ENCODE measurements at places on chromosomes 2 and 18.

DNA sequence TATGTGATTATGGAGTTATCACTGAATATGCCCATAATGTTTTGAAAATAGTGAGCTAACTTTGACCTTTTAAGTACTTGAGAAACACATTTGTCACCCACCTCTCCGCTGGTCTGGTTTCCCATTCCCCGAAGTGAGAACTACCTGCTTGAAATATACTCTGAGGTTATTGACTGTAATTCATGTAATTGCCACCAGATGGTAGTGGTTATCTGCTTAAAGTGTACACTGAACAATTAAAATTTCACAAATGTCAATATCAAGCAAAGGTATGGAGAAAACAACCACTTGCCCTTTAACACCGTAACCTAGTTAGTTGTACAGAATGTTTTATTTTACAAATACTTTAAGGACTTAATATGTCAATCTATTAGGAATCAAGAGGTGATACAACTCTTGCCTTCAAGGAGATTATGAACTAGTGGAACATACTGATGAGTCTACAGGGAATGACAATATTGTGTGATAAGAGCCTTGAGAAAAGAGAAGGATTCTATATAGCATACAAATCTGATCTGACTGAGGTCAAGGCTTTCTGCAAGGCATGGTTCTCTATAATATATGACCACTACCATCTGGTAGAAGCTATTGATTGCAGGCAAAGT is 316.8 kb upstream of the KCNH7 start:
- DNase-seq, result peak; percentile 63

DNA sequence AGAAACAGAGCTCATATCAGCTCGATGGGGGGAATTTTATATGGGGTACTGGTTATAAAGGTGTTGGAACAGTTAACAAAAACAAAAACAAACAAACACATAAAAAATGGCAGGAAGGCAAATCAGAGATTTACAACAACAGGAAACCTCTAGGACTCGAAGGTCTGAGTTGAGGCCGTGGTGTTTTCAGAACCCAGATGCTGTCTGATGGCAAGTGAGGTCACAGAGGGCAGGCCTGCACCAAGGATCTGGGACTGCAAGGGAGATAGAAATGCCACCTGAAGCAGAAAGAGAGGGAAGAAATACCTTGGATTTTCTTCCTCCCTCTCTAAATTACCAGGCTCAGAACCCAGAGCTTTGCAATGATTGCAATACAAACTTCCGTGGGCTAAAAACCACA is 429.5 kb downstream of the ZNF521 start:
- DNase-seq, result no peak

DNA sequence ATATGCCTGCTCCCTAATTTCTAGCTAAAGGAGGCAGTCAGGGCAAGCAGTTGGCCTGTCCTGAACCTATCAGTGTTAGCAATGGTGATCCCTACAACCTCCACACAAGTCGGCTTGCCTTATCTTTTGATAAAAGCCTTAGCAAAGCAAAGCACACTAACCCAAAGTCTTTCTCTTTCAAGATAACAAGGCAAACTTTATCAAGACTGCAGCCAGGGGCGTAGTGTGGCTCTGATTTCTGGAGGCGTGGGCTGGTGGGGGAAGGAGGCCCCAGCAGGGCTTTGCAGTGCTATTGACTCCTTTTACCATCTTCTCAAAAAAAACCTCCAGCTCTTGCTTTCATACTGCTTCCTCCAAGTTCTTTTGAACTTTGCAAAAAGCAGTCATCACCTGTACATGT is 40.2 kb upstream of the LAMA1 start:
- DNase-seq, result no peak

DNA sequence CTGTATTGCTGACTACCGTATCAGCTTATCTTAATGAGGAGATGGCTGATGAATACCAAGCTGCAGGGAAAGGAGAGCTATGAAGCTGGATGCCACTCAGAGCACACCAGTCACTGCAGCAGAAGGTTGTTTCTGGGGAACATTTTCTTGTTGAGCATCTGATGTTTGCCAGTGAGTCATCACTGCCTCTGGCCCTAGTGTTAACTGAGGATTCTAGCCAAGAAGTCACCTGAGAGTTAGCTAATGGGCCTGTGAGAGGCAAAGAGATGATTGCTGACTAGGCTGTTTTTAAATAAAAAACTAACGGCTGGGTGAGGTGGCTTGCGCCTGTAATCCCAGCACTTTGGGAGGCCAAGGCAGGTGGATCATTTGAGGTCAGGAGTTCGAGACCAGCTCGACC is 37.9 kb downstream of the CCDC150 start:
- DNase-seq, result peak; percentile 90

- no peak for DNase-seq
These were observed 105.8 kb upstream of the CAVIN2 start for GRCh38 chr2:191952515-191953270.

- DNase-seq, result no peak
These were observed 115.7 kb downstream of the ZNF385B start for GRCh38 chr2:179745635-179746256.

GRCh38 chr18:49924293-49924983 is 111.1 kb upstream of the ACAA2 start:
- no peak for DNase-seq

DNA sequence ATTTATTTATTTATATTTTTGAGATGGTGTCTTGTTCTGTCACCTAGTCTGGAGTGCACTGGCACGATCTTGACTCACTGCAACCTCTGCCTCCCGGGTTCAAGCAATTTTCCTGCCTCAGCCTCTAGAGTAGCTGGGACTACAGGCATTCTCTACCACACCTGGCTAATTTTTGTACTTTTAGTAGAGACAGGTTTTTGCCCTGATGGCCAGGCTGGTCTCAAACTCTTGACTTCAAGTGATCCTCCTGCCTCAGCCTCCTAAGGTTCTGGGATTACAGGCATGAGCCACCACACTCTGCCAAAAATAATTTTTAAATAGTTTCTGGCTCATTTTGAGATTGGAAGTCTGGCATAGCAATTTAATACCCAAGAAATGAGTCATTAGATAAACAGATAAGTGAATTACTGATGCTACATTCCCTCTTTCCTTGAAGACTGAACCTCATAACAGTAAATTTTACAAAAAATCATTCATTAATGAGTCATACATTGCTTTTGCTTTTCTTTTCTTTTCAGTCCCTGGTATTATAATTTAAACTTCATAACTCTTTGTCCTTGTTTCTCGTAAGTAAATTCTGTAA is 881.6 kb upstream of the PIK3C3 start:
- peak; percentile 83 for DNase-seq

- DNase-seq, result no peak
These were observed 786 bp downstream of the TET3 start for GRCh38 chr2:73985308-73986084.

- peak; percentile 30 for DNase-seq
These were observed 445 bp downstream of the PRPF40A start for GRCh38 chr2:152716805-152717227.

DNA sequence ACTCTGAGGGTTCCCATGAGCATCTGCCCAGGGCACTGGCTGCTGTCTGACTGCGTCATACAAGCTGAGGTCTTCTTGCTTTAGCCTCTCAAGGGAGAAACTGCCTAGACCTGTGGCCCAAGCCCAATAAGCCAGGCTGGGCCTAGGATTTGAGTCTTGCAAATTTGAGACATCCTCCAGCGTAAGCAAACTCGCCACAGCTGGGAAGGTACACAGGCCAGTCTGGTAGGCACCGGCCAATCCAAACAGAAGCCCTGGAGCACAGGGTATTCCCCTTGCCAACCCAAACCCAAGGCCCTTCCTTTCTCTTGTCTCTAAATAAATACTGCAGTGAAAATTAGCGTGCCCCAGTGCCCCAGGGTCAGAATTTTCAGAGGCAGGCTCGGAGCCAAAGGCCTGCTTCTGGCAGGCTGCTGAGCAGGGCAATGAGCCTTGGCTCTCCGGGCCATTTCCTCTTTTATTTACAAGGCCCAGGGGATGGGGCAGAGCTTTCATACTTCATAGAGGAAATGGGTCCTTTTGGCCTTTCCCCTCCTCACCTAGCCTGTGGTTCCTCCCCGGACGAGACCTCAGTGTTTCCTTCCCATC is 33.3 kb downstream of the POLR1A start:
- peak; percentile 52 for DNase-seq

GRCh38 chr2:205868053-205868452 is 185.8 kb downstream of the NRP2 start:
- no peak for DNase-seq

GRCh38 chr18:60022671-60023276 is 123.0 kb downstream of the PMAIP1 start:
- no peak for DNase-seq

Data from choroid plexus epithelial cell (primary cell).